ENCODE measurements at places on chromosomes 7 and 10.

GRCh38 chr7:116434820-116435341, 64.7 kb upstream of the CAV2 start:
- peaks cover 34% of the 10 kb centered on the region for H3K4me1 ChIP-seq
- H3K36me3 ChIP-seq, result peaks cover 3% of the 10 kb centered on the region
- peak overlapping the region; percentile 34 for H3K4me3 ChIP-seq

DNA sequence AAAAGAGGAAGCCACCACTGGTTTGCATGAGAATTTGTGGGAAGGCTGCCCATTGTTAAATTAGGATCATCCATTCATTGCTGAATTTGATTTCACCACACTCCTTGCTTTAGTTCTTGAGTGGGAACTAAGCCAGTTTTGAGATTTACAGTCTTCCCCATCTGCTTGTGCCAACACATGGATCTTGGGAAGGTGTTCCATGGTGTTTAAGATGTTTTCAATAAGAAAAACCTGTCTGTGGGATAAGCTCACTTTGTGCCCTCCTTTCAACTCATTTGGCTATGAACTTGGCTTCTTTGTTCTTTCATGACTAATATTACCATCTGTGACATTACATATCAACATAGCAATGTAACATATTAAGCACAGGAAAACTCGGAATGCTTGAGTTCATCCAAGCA, 73.2 kb downstream of the INHBA start:
- no peak overlapping the region for H3K4me3 ChIP-seq
- peaks cover 4% of the 10 kb centered on the region for H3K4me1 ChIP-seq
- no peak overlapping the region for H3K27ac ChIP-seq
- no peak for DNase-seq

DNA sequence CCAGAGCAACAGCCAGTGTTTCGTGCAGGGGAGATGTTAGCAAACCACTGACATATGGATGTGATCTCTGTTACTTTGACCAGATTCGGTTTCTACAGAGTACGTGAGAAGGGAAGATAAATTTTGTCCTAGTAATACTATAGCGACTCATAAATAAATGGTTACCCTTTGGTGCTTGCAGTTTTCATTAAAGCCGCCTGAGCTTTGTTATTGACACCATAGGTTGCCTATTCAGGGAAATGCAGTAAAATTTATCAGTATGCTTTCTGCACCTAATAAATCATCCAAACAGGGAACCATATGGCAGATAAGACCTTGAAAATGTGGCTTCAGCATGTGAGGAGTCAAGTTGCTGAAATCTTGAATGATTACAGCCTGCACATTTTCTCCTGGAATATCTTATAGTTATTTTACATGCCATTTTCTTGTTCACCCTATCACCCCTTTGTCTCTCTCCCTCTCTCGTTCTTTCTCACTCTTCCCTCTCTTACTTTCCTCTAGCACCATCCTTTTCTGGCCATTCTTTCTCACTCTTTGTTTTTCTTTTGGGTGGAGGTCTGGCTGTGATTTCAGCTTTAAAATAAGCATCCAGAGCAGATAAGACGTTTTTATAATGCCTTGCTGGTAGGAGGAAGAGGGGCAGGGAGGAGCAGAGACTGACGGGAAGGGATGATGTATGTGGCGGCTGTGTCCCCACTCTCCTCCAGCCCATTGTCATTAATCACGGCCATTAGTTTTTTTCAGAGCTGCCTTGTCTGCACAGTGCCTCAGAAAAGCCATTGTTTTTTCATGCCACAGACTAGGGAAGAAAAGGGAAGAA, 182.5 kb downstream of the LRMDA start:
- no peak overlapping the region for H3K27ac ChIP-seq
- H3K27me3 ChIP-seq, result peaks cover 26% of the 10 kb centered on the region
- no peaks in the 10 kb centered on the region for H3K36me3 ChIP-seq
- no peak for DNase-seq
- no peak overlapping the region for H3K4me3 ChIP-seq

- H3K4me3 ChIP-seq, result peak overlapping the region; percentile 81
- peak; percentile 82 for DNase-seq
- H3K4me1 ChIP-seq, result no peaks in the 10 kb centered on the region
- no peak overlapping the region for H3K27ac ChIP-seq
- no peaks in the 10 kb centered on the region for H3K27me3 ChIP-seq
- H3K36me3 ChIP-seq, result no peaks in the 10 kb centered on the region
Measured at GRCh38 chr10:108911814-108912541, 1011.3 kb downstream of the XPNPEP1 start.

- DNase-seq, result no peak
- no peak overlapping the region for H3K4me3 ChIP-seq
- no peak overlapping the region for H3K27ac ChIP-seq
- no peaks in the 10 kb centered on the region for H3K4me1 ChIP-seq
- H3K36me3 ChIP-seq, result no peaks in the 10 kb centered on the region
- no peaks in the 10 kb centered on the region for H3K27me3 ChIP-seq
Measured at GRCh38 chr7:29476916-29477315, 86.7 kb upstream of the PRR15 start.

GRCh38 chr10:113225364-113225763, 275.3 kb downstream of the TCF7L2 start:
- no peak overlapping the region for H3K27ac ChIP-seq
- DNase-seq, result no peak
- no peaks in the 10 kb centered on the region for H3K4me1 ChIP-seq
- H3K4me3 ChIP-seq, result no peak overlapping the region
- H3K36me3 ChIP-seq, result no peaks in the 10 kb centered on the region

- H3K4me3 ChIP-seq, result no peak overlapping the region
- DNase-seq, result peak; percentile 44
- H3K4me1 ChIP-seq, result peaks cover 8% of the 10 kb centered on the region
- H3K27me3 ChIP-seq, result peaks cover 16% of the 10 kb centered on the region
- no peaks in the 10 kb centered on the region for H3K36me3 ChIP-seq
Measured at GRCh38 chr7:32206987-32207386, 136.8 kb upstream of the PDE1C start.

DNA sequence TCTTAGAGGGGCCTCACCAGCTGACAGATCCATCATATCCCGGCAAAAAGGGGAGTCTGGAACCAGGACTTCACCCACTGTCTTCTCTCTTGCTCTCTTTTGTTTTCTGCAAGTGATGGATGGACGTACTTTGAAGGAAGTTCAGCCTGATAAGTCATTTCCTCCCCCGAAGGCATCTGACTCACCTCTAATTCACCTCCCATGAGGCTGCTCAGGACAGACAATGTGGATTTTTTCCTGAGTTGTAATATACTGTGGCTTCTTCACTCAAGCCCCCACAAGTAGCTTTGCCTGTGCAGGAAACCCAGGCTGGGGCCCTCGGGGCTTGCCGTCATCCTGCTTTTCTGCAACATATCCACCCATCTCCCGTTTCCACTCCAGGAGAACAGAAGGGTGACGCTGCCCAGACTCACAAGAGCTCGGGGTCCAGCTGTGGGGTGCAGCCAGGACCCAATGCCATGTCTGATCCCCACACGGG, 70.4 kb downstream of the ASB13 start:
- no peaks in the 10 kb centered on the region for H3K36me3 ChIP-seq
- H3K4me3 ChIP-seq, result peak overlapping the region; percentile 65
- no peaks in the 10 kb centered on the region for H3K27me3 ChIP-seq
- peak; percentile 89 for DNase-seq
- peaks cover 38% of the 10 kb centered on the region for H3K4me1 ChIP-seq

DNA sequence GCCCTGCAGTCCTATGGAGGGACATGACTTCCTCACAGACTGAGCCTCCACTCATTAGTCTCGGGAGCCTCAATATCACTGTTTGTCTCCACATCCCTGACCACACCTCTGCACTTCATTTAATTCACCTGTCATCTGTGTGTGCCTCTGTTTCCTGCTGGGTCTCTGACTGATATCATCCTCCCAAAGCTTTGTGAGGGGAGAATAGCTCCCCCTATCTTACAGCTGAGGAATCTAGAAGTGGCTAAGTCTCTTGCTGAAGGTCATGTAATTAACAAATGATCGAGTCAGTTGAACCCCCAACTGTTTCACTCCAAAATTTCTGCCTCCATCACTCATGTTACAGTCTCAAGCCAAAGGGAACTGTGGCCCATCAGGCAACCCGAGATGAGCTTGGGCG, 5.5 kb upstream of the CPXM2 start:
- no peaks in the 10 kb centered on the region for H3K4me1 ChIP-seq
- no peak overlapping the region for H3K4me3 ChIP-seq
- no peaks in the 10 kb centered on the region for H3K36me3 ChIP-seq
- no peak for DNase-seq

GRCh38 chr10:131658476-131659110, 242.2 kb upstream of the PPP2R2D start:
- H3K36me3 ChIP-seq, result no peaks in the 10 kb centered on the region
- H3K27ac ChIP-seq, result no peak overlapping the region
- H3K4me1 ChIP-seq, result no peaks in the 10 kb centered on the region
- no peaks in the 10 kb centered on the region for H3K27me3 ChIP-seq
- no peak for DNase-seq

GRCh38 chr7:3598854-3599253, 297.8 kb downstream of the SDK1 start:
- H3K27me3 ChIP-seq, result no peaks in the 10 kb centered on the region
- DNase-seq, result no peak
- no peak overlapping the region for H3K27ac ChIP-seq
- no peaks in the 10 kb centered on the region for H3K36me3 ChIP-seq
- H3K4me1 ChIP-seq, result no peaks in the 10 kb centered on the region

- H3K36me3 ChIP-seq, result no peaks in the 10 kb centered on the region
- H3K27me3 ChIP-seq, result no peaks in the 10 kb centered on the region
- peak; percentile 33 for DNase-seq
- H3K4me1 ChIP-seq, result 0 out of 2 replicates have a peak, but pooled peaks cover 5% of the 10 kb centered on the region
- H3K4me3 ChIP-seq, result no peak overlapping the region
Measured at GRCh38 chr7:152459724-152460251, 24.0 kb upstream of the KMT2C start.

- DNase-seq, result peak; percentile 70
- H3K4me1 ChIP-seq, result peaks cover 33% of the 10 kb centered on the region
- H3K4me3 ChIP-seq, result no peak overlapping the region
- no peaks in the 10 kb centered on the region for H3K36me3 ChIP-seq
Measured at GRCh38 chr10:102243309-102243708, 2.0 kb upstream of the PITX3 start.

DNA sequence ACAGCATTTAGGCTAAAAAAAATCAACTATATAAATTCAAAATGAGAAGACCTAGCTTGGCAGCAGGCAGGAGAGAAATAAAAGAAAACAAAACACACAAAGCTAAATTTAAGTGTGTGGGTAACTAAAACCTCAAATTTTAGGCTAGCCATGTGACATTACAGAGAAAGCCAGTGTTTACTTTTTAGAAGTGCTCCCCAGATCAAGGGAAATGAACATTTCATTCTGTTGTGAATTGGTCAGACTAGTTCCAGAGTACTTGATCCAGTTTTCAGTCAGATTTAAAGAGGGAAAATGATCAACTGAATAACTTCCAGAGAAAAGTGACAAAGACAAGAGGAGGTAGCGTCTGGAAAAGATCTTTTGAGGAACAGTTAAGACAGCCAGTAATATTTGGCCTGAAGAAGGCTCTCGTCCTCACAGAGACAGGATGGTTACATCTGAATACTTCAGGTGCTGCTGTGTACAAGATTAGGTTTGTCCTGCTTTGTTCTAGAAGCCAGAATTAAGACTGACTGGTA, 563.4 kb downstream of the KCNMA1 start:
- H3K27me3 ChIP-seq, result no peaks in the 10 kb centered on the region
- no peak for DNase-seq
- no peak overlapping the region for H3K27ac ChIP-seq
- peaks cover 30% of the 10 kb centered on the region for H3K36me3 ChIP-seq
- H3K4me1 ChIP-seq, result no peaks in the 10 kb centered on the region
- H3K4me3 ChIP-seq, result no peak overlapping the region

DNA sequence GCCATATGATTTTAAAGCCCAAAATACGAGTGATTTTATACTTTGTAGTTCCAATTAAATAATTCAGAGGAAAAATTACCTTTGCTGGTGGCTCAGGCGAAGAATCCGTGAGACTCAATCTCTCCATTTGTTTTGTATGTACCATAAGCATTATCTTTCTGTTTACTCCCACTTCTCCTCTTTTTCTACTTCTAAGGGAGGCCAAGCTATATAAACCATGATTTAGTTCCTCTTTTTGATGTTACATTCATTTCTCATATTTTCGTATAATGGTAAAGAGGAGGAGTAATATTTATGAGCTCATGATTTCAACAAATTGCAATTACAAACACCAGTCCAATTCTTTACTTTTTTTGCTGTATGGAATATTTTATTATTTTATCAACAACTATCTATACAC, 50.6 kb upstream of the TES start:
- no peak for DNase-seq
- H3K4me3 ChIP-seq, result no peak overlapping the region
- no peak overlapping the region for H3K27ac ChIP-seq
- no peaks in the 10 kb centered on the region for H3K36me3 ChIP-seq
- H3K4me1 ChIP-seq, result no peaks in the 10 kb centered on the region
- H3K27me3 ChIP-seq, result no peaks in the 10 kb centered on the region

DNA sequence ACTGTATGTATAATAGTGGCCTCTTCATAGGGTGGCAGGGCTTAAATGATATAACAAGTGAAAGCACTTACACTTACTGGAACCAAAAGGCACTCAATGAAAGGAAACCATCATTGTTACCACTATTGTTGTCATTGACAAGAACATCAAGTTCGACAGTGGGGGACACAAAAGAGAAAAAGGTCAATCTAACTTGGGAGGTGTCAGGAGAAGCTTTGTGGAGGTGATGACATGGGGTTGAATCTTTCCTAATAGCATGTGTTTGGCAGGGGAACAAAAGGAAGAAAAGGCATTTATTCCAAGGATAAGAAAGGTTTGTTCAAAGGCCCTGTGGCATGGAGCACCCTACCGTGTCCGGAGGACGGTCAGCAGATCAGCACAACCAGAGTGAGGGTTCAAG, 18.2 kb upstream of the ENO4 start:
- H3K4me1 ChIP-seq, result no peaks in the 10 kb centered on the region
- no peaks in the 10 kb centered on the region for H3K27me3 ChIP-seq
- no peaks in the 10 kb centered on the region for H3K36me3 ChIP-seq
- no peak overlapping the region for H3K4me3 ChIP-seq
- H3K27ac ChIP-seq, result no peak overlapping the region

DNA sequence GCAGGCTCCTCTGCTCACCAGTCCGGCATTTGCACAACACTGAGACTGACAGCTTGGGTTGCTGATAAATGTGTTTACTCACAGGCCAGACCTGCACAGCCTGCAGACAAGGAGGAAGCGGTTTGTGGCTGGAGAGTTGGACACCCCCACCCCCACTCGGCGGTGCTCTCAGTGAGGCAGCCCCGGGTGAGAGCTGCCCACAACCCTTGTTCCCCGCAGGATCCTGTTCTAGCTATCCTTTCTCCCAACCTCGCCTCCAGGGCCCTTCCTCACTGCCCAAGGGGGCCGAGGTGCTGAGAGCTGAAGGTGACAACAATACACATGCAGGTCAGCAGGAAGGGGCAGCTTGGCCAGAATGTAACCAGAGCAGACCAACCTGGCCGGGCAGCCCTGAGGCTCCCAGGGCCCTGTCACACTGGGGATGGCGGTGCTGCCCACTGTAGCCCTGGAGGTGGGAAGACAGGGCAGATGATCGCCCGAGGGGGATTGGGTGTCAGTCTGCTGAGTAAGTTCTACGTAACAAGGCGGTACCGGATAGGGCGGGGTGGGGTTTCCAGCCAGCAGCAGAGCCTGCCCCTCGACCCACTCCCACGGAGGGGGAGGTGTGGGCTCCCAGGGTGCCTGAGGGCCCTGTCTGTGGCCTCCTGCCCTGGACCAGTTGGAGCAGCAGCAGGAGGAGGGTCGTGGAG, 2.1 kb upstream of the ADAM8 start:
- DNase-seq, result peak; percentile 89
- H3K27me3 ChIP-seq, result no peaks in the 10 kb centered on the region
- H3K27ac ChIP-seq, result peak overlapping the region; percentile 98
- peak overlapping the region; percentile 51 for H3K4me3 ChIP-seq
- H3K36me3 ChIP-seq, result peaks cover 6% of the 10 kb centered on the region
- H3K4me1 ChIP-seq, result peaks cover 54% of the 10 kb centered on the region

GRCh38 chr10:80462981-80463741, 9.1 kb downstream of the TSPAN14 start:
- no peaks in the 10 kb centered on the region for H3K27me3 ChIP-seq
- DNase-seq, result no peak
- no peaks in the 10 kb centered on the region for H3K4me1 ChIP-seq
- H3K4me3 ChIP-seq, result no peak overlapping the region
- no peak overlapping the region for H3K27ac ChIP-seq
- no peaks in the 10 kb centered on the region for H3K36me3 ChIP-seq
